CD8-positive, alpha-beta T cell (primary cell): ENCODE measurements at places on chromosomes 2 and 18.

DNA sequence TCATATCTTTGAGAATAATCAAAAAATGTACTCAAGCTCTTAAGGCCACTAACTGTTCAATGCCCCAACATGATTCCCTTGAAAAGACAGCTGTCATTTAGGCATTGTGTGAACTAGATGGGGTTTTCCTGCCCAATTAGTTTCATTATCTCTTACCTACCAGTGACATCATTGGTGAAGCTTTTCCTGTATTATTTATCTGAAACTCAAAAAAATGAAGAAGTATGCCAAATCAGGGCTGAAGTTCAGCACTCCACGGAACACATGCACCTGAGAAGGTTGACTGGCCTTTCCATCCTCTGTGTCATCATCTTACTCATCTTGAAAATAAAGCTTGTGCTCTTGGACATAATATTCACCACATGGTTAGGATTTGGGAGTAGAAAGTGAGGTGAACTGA is 126.4 kb downstream of the TXNL1 start:
- DNase-seq = no peak

DNA sequence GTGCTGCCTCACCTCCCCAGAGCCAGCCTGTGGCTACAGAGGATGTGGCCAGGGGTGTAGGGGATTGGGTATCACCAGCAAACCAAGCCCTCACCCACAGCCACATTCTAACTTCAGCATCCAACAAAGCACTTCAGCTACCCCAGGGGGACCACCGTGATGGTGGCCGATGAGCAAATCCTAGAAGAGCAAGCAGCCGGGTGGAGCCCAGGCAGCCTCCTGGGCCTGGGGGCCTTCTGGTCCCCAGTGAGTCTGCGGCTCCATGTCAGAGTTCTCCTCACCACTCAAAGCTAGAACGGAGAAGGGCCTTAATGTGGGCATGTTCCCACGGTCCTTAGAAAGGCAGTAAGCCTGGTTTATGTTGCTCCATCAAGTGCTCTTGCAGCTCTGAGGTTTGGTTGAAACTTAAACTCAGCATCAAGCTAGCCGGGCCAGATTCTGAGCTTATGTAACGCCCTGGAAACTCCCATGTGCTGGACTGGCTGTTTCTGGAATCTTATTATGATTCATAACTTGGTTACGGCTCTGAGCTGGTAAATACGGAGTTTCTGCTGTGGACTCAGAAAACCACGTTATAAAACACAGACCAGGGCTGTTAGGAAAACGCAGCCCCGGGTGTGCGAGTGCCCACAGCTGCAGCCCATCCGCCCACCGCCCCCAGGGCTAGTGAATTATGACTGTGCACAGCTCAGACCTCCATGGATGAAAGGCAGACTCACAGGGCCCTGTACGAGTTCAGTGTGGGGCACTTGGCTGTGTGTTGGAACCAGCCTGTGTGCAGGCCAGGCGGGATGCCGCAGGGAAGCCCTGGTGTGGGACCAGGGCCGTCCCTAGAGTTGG is 99.8 kb downstream of the SEPTIN10 start:
- no peak for DNase-seq

DNA sequence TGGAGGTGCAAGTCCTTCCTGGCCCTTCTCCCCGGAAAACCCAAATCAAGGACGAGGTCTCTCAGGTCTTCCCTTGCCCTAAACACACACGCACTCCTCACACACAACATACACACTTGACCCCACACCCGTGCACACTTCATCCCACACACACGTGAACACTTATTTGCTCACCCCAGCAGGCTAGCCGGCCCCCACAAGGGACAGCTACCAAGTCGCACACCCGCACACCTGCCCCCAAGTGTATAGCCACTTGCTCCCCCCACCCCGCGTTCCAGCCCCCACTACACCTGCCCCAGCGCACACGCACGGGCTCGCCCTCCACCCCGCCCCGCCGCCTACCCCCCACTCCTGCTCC is 359 bp downstream of the TGFBRAP1 start:
- no peak for DNase-seq

DNA sequence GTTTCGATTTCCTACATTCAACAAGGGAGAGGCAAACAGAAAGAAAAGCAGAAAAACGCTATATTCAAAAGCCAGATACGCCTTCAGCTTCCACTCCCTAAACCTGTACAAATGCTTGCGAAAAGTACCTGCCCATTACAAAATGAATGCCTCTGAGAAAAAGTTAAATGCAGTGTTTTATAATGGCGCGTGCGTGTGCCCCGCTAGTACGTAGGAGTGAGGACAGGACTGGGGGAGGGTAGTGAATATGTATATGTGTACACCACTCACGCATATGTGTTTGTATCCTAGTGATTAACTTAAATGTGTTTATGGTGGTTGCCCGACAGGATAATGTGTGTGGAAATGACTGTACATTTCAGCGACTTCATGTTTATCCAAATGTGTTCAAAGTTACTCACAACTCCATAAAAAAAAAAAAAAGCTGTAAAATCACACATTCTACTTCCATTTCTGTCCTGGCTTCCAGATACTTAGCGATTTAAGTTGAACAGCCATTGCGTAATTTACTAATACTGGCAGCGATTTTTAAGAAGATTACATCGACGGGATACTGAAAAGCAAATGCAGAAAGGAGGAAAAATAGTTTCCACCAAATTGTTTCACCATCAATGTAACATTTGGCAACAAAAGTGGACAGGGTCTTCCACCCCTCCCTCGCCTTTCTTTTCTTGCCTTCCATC is 1.3 kb downstream of the NEUROD1 start:
- DNase-seq = no peak

DNA sequence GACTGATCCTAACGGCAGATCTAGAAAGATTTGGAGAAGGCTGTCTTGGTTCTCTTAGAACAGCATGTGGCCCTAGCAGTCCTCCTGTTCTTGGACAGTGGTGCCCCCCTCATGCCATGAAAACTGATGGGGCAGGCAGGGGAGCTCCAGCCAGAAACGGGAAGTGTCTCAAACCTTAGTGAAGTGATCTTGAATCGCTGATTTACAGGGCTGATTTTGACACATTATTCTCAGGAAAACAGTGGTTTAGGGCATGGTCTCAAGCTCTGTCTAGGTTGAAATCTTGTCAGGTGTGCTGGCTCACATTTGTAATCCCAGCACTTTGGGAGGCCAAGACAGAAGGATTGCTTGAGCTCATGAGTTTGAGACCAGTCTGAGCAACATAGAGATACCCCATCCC is 37.8 kb downstream of the SRSF7 start:
- DNase-seq = no peak

- DNase-seq = no peak
These were observed 513 bp downstream of the THOC1 start for GRCh38 chr18:267380-267687.
